ENCODE measurements at places on chromosomes 1 and 21.

GRCh38 chr1:182644886-182645285, 39.5 kb downstream of the RGS8 start:
- no peak for DNase-seq

DNA sequence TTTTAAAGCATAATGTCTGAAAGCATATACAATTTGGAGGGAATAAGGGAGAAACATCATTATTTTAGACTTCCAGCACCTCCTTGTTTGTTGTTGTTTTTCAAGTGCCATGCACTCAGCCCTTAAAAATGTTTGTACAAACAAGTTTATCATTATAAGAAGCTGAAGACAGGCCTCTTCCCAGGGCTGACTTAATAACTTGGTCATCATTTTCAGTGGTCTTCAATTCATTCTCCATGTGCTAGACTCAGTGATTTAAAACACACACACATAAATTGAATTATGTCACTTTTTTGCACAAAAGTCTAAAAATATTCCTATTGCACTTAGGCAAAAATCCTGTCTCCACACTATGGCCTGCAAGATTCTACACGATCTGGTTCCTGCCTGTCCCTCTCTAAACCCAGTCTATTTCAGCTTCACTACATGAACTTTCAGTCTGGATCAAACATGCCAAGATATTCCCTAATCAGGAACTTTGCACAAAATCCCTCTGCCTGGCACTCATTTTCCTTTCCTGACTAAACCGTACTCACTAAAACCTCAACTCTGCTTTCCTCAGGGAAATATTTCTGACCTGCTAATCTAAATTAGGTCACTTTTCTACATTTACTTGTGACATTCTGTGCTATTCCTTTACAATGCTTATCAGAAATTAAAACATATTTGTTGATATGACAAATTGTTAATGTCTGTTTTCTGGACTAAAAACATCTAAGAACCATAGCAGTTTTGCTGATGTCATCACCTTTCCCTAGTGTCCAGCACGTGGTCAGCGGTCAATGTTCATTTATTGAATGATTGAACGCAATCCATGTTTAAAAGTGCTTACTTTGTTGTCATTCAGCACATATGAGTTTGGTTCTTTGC, 14.8 kb upstream of the GBP5 start:
- DNase-seq, result no peak

GRCh38 chr1:108947871-108948525, 15.3 kb downstream of the CLCC1 start:
- DNase-seq, result no peak

- no peak for DNase-seq
Measured at GRCh38 chr1:200834383-200834782, 38.4 kb upstream of the GPR25 start.

DNA sequence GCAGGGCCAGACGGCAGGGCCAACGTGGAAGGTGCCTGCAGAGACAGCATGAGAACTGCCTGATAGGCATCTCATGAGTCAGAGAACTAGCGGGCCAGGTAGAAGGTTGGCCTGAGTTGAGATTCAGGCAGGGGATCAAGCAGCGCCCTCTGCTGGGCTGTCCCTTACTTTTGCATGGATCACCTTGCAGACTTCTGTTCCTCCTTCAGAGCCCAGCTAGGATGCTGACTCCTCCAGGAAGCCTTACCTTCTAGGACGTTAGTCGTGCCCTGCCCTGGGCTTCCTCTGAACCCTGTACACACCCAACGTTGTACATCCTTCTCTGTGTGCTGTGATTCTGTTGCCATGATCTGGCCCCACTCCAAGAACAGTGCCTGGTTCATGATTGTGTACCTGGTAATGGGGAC, 231.3 kb upstream of the VAMP3 start:
- DNase-seq, result no peak

- DNase-seq, result no peak
Measured at GRCh38 chr1:218273762-218274479, 11.2 kb upstream of the RRP15 start.
